ENCODE measurements at places on chromosomes 7 and 10. TPM values are rescaled to one million over a fixed set of nuclear protein-coding genes. Genes with fewer than 3 reads are reported as not detected.

GRCh38 chr10:44593952-44594351, 209.1 kb upstream of the CXCL12 start:
- no peak overlapping the region for H3K27ac ChIP-seq
- H3K4me3 ChIP-seq = no peak overlapping the region
- no peak for DNase-seq
- H3K4me1 ChIP-seq = no peaks in the 10 kb centered on the region
- H3K27me3 ChIP-seq = no peaks in the 10 kb centered on the region
- H3K36me3 ChIP-seq = no peaks in the 10 kb centered on the region

GRCh38 chr10:115092555-115093285, 445 bp upstream of the ATRNL1 start:
- H3K36me3 ChIP-seq = no peaks in the 10 kb centered on the region
- peaks cover 26% of the 10 kb centered on the region for H3K27me3 ChIP-seq
- no peaks in the 10 kb centered on the region for H3K4me1 ChIP-seq
- H3K27ac ChIP-seq = no peak overlapping the region
- peak overlapping the region; percentile 48 for H3K4me3 ChIP-seq

DNA sequence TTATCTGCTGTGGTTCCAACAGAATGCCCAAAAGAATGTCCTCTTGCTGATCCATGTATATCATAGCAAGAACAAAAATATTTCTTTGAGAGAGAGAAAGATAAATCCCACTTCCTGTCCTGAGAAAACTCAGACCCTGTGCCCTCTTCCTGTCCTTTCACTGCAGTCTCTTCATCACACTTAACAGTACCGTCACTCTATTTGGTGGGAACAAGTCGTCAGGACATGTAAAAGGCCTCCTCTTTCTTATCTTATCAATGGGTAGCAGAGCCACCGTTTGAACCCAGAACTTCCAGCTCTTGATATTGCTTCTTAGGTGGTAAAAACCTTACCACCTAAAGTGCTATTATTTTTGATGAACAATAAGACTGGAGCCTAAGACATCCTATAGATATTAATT, 43.9 kb downstream of the CHRM2 start:
- DNase-seq = no peak
- no peak overlapping the region for H3K4me3 ChIP-seq
- H3K36me3 ChIP-seq = no peaks in the 10 kb centered on the region
- no peaks in the 10 kb centered on the region for H3K4me1 ChIP-seq

ANKRD30A gene
- not detected for total RNA-seq

LRIT1 gene
- total RNA-seq = not detected

BTBD16 gene
- total RNA-seq = 0.40 TPM

SFRP4 gene
- not detected for total RNA-seq
